ENCODE measurements at places on chromosomes 1 and 21. TPM values are rescaled to one million over a fixed set of nuclear protein-coding genes. Genes with fewer than 3 reads are reported as not detected.
A peak's percentile ranks its signal among the peaks of the same experiment; 100 is the strongest.

The GFI1 gene
- total RNA-seq = 31.0 TPM

DNA sequence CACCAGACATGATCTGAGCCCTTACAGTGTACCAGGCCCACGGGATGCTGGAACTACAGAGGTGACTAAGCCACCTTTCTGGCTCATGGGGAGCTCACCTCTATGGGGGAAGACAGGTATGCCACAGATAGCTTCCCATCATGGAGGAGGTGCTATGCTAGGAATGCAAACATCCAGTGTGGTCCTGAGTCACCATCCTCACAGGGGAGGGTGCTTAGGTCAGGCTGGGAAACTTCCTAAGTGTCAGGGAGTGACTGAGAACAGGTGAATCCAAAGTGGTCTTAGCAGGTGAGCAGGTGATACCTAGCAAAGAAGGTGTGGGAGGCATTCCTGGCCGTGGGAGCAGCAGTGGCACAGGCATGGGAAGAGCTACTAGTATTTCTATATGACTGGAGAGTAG is 8.6 kb upstream of the RASSF5 start:
- no peak for DNase-seq

- DNase-seq = no peak
These were observed 195.6 kb upstream of the CAMK1G start for GRCh38 chr1:209387969-209388329.

DNA sequence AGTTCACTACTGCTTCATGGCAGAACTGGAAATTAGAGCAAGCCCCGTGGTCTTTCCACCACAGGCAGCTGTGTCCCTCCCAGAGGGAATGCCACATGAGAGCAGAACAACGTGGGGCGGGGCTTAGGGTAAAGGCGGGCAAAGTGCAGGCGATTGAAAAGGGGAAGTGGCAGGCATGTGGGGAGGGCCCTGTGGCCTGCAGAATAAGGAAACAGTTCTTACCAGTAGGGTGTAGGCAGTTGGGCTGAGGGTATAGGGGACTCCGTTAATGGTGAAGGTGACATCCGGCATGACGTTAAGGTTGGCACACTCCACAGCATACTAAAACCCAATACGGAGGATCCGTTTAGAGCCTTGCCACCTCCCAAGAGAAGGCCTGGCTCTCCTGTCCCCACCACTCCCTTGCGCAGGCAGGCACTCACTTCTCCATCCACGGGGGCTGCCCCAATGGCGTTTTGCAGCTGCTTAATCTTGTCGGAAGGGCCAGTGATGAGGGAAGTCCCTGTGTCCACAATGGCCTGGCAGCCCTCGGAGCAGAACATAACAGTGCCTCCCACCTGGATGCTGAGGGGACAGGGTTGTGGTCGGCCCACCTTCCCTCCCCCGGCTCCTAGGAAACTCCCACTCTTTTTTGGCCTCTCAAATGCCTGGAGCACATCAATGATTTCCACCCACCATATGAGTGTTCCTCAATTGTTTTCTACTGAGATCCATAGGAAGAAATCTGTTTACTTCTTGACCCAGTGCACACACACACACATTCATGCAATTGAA is 9.1 kb upstream of the RAB7B start:
- DNase-seq = peak; percentile 90

- peak; percentile 69 for DNase-seq
These were observed 10.8 kb downstream of the AADACL4 start for GRCh38 chr1:12654657-12655056.

Measured in stomach (tissue), 19 donors.